Posterior cingulate gyrus (tissue), 11 donors: ENCODE measurements at places on chromosomes 6 and 20.

DNA sequence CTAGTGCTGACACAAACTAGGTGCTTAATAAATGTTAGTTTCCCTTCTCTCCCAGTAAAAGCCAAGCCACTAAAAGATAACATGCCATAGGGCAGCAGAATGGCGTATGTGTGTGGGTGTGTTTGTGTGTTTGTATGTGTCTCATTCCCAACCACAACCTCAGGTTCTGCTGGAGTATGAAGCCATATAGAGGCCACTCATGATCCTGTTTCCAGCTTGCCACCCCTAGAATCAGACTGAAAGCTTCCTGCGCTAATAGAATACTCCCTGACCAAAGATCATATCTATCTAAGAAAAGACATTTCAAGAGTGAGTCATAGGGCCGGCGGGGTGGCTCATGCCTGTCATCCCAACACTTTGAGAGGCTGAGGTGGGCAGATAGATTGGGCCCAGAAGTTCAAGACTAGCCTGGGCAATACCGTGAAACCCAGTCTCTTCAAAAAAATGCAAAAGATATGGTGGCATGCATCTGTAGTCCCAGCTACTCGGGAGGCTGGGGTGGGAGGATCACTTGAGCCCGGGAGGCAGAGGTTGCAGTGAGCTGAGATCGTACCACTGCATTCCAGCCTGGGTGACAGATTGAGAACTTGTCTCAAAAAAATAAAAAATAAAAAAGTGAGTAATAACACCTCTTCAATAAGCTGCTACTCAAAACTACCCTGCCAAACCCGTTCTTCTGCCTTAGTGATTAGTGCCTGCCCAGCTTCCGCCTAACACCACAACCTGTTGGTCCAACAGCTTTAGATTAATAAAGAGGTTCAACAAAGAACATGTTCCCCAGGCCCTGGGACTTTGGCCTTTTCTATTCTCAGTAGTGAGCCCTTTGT is 11.8 kb upstream of the SNRPC start:
- DNase-seq = no peak

- DNase-seq = no peak
Observed at GRCh38 chr20:53918949-53919361, 151.4 kb downstream of the BCAS1 start.

GRCh38 chr6:50952092-50952907 is 133.6 kb downstream of the TFAP2B start:
- DNase-seq = no peak

DNA sequence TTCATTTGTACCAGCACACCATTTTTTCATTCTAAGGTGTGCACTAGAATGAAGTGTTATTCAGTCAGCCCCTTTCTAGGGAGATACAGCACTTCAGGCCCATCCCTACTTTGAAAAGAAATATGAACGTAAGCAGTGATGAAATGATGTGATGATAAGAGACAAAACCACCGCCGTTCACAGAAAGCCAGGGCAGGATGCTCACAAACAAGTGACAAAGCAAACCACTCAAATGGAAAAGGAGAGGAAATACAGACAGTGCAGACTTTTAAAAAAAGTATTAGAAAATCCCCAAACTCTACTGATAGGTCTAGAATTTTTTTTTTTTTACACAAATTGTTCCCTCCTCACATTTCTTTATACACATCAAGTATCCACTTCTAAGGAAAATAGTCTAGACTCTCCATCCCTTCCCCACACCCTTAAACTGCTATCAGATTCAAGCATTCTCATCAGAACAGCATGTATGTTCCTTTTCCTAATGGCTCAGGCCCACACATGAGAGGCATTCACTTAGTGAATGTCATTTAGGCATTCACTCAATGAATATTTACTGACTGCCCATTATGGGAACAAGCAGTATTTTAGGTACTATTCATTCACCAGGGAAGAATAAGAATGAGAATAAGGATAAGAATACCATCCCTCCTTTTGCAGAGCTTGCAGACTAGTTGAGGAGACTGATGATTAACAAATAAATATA is 243.5 kb downstream of the GMPR start:
- no peak for DNase-seq

GRCh38 chr6:84390334-84390733 is 162.9 kb upstream of the CEP162 start:
- DNase-seq = no peak

- no peak for DNase-seq
Observed at GRCh38 chr6:100404051-100404450, 60.7 kb downstream of the SIM1 start.

GRCh38 chr6:12769556-12770256 is 53.1 kb downstream of the PHACTR1 start:
- peak; percentile 75 for DNase-seq
